ENCODE measurements at places on chromosomes 13 and 19.
A peak's percentile ranks its signal among the peaks of the same experiment; 100 is the strongest.

GRCh38 chr19:50607874-50608785, 31.6 kb downstream of the SYT3 start:
- peak; percentile 60 for DNase-seq

DNA sequence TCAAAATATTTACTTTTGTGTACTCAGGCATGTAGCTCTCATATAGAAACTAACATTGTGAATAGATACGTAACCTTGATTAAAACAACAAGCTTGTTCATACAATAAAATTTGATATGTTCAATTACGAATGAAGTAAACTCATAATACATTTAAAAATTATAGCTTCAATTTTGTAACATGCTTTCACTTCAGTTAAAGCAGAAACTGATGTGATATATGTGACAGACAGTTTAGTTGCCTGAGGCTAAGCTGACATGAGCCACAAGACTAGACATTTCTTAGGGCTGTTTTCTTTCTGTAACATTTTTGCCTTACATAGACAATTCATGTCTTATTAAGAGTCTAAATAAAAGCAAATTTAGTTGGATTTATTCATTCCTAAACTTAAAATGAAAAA, 526.0 kb downstream of the PCDH9 start:
- DNase-seq = no peak

- peak; percentile 38 for DNase-seq
Measured at GRCh38 chr19:2015608-2015950, at the start of gene BTBD2. Gene BTBD2 (minus strand): TSS chr19:2015714. CDS start chr19:2015703, 11 bp downstream.

DNA sequence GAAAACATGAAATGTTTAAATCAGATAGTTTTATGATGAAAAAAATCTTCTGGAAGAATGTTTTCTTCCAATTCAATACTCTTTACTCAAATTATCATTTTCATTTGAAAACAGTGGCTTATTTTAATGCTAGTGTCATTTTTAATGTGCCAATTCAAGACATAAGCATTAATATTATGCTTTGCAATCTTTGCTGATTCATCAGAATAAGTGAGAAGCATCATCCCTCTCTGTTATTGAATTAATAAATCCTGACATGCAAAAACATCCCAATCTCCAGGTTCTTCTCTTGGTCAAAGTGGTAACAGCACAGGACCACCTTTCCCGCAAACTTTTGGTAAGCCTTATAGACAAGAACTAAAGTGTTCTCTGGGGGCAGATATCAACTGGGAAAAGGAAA, 3.8 kb downstream of the INTS6 start:
- DNase-seq = no peak
